ENCODE measurements at places on chromosomes 7 and 10.

DNA sequence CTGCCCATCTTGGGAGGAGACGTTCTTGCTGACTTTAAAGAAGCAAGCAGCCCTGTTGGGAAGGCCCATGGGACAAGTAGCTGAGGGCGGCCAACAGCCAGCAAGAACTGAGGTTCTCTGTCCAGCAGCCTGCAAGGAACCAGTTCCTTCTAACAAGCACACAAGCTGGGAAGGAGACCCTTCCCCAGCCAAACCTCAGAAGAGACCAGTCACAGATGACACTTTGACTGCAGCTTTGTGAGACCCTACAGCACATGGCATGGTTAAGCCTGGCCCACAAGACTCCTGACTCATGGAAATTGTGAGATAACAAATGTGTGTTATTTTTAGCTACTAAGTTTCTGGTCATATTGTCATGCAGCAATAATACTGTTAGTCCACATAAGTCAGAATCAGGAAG, 99.9 kb downstream of the PRLHR start:
- DNase-seq = no peak

GRCh38 chr7:2243458-2243857, 1.4 kb downstream of the NUDT1 start:
- DNase-seq = no peak

DNA sequence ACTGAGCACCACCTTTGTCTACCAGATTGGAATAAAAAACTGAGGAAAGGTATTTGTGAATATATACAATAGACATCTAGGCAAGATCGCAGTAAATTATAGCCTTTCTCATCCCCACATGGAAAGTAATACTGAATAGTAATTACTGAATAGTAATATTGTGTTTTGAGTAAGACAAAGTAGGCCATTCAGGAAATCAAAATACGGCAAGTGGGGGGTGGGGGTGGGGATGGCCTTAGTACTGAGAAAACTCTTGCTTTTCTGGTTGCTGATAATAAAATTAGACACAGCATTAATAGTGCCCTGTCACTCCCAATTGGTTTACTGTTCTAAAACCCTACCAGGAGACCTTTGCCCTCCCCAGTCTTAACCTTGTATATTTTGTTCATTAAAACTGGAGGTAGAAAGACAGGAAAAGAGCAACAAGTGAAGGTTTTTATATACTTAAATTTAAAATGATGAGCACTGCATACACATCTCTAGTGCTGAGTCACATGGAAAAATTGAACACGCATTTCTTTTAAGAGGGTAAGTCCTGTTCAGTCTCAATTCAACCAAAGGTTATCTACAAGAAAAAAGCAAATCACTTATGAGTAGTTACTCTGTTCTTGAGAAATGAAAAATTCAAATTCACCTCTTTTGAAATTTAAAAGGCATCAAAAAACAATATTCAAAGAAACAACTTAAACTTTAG, 65.6 kb downstream of the IGF2BP3 start:
- no peak for DNase-seq

- no peak for DNase-seq
Observed at GRCh38 chr7:133433165-133433812, 180.4 kb downstream of the EXOC4 start.

DNA sequence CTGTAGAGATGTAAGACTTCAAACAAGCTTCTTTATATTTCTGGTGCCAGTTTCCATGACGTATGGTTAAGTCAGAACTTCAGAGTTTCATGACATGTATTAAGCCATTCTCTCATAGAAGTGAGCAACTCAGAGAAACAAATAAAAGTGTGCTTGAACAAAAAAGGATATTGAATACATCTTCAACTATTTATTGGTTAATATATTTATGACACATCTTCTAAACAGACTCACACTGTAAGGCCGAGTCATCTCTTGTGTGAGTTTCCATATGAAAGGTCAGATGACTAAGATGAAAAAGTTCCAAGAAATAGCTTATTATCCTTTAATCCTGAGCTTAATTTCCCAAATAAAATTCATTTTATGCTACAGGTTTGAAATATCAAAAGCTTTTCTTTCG, 105.5 kb upstream of the CSTF2T start:
- DNase-seq = no peak

DNA sequence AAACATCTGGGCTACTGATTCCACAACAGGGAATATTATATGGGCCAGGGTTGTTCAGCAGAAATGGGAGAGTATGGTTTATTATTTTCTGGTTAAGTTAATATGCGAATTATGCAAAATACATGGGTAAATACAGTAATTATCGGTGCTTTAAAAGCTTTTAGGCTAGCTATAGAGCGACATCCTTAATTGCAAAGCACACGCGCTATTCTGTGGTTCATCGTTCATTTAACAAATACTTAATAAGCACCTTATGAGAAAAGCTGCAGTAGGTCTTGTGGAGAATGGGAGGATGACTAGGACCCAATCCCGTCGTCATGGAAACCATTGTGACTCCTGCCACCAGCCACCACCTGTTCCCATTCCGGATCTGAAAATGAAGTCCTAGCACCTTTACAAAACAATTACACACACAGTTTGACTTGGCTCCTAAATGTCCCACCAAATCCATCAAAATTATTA, 623 bp upstream of the CEP41 start:
- DNase-seq = peak; percentile 17

GRCh38 chr7:39948375-39948955, 1.6 kb upstream of the CDK13 start:
- no peak for DNase-seq

DNA sequence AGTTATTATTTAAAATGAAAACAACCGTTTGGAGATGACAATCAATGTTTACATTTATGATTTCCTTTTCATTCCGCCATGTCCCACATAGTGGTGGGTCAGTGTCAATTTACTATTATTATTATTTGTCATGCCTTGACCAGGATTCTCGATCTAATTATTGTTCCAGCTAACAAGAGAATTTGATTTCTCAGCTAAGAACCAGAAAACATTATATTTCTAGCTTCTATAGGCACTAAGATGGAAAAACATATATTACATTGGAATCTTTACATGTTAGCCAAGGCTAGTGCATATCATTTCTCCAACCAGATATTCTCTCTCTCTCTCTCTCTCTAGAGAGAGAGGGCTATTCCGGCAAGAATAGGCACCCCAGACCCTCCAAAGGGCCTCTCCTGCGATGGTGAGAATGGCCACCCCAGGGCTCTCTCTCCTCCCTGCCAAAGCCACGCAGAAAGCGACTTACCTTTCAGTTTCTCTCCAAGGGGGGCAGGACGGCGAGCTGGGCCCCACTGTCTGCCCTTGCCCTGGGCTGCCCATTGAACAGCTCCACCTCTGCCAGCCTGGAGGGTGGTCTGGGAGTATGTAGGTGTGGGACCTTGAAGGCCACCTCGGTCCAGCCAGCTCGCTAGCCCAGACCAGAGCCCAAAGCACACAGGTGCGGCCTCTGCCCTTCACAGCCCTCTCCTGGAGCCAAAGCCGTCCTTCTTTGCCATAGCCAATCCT, 2.4 kb downstream of the HOXA3 start:
- no peak for DNase-seq

- no peak for DNase-seq
Observed at GRCh38 chr7:36775676-36776075, 51.4 kb upstream of the AOAH start.

DNA sequence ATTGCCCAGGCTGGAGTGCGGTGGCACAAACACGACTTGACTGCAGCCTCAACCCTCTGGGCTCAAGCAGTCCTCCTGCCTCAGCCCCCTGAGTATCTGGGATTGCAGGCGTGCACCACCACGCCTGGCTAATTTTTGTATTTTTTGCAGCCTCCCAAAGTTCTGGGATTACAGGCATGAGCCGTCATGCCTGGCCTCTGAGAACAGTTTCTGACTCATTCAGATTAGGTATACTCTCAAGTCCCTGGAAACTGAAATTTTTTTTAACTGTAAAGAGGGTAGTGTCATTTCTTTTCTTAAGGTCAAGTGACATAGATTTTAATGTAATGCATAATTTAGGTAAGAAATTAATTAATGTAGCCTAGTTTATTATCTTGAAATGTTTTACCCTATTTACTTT, 104.7 kb downstream of the SEPTIN7 start:
- no peak for DNase-seq

GRCh38 chr10:110919349-110919931, at the start of gene SHOC2:
Gene SHOC2 (plus strand): TSS chr10:110919604. CDS start chr10:110964359, 44,755 bp downstream.
- DNase-seq = peak; percentile 99

DNA sequence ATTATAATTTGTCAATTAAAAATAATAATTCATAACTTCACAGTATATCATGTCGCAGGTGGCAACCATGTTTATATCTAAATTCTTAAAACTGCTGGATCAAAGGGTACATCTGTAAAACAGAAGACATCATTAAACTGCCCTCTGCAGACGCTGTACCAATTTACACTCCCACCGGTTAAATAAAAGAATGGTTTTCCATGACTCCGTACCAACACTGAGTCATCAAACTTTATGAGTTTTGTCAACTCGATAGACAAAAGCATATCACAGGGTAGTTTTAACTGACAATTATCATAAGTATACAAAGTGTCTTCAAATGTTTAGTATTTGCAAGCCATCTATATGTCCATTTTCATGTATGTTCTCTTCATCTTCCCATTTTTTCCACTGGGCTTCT, 5.7 kb upstream of the GSTK1 start:
- no peak for DNase-seq

- no peak for DNase-seq
Observed at GRCh38 chr7:102895602-102896001, 17.2 kb upstream of the LRRC17 start.

Data from substantia nigra (tissue), 51 donors.